Body of pancreas (tissue), 4 donors: ENCODE measurements at places on chromosomes 12 and 14. TPM values are rescaled to one million over a fixed set of nuclear protein-coding genes. Genes with fewer than 3 reads are reported as not detected.

The NYNRIN gene
- total RNA-seq: 7.3 TPM

The CLEC7A gene
- total RNA-seq: 5.7 TPM

DNA sequence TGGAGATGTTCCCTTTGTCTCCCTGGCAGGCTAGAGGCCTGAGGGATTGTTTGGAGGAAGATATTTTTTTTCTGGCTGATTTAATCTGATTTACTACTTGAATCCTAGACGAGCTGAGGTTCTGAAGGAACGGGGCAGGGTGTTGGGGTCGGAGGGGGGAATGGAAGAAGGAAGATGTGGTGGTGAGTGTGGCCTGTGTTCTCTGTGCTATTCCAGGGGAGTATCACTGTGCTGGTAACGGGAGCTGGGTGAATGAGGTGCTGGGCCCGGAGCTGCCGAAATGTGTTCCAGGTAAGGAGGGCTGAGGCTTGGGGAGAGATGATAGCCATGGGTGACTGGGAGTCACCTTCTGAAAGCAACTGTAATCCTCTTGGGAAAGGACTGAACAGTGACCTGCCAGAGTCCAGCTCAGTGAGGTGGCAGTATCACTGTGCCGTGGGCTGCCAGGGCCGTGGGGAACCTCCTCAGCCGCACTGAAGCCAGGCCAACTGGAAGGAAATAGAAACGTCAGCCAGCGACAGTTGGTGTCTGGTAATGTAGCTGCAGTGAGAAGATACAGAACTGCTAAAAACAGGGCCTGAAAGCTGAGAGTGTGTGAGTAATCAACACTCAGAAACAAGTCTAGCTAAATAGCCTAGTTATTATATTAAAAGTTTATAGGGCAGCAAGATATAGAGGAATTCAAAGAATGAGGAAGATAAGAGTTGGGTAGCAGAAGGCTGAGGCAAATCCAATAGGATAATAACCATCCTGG is 7.9 kb downstream of the C1S start:
- no peak for DNase-seq

- DNase-seq: no peak
These were observed 196.0 kb upstream of the EEA1 start for GRCh38 chr12:93125126-93125525.

DNA sequence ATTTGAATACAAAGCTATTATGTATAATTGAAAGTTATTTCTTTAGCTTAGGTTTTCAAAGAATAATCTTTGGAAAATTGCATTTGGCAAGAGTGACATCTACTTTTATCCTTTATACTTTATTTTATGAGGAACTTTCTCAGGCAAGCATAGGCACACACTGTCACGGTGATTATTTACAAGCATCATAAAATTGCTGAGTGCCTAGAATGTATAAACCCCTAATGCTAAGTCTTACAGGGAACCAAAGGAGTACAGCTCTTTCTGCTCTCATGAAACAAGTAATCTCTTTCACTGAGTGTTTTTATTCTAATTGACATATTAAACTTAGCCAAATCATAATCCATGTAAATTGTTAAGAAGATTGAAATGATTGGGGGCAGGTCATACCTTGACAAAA is 154.9 kb downstream of the FSCB start:
- no peak for DNase-seq

The EXOC3L4 gene
- 1.8 TPM for total RNA-seq

GRCh38 chr12:109258607-109259544 is 50.2 kb downstream of the FOXN4 start:
- DNase-seq: no peak

DNA sequence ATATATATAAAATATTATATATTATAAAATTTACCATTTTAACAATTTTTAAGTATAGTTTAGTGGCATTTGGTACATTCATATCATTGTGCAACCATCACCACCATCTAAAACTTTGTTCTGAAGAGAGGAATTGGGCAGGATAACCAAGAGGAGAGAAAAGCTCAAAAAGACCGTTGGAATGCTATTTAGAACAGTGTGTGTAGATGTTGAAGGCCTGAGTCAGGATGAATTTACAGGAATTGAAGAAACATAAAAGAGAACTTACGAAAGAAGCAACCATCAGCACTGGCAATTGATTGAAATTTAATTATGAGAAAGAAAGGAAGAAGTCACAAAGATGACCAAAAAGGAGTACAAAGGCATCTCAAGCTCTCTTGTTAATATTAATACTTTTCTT is 196.9 kb upstream of the PWP1 start:
- no peak for DNase-seq

GRCh38 chr12:91239481-91239880 is 56.9 kb upstream of the DCN start:
- DNase-seq: no peak

The CD163L1 gene
- total RNA-seq: under 0.01 TPM

The TESPA1 gene
- total RNA-seq: not detected

DNA sequence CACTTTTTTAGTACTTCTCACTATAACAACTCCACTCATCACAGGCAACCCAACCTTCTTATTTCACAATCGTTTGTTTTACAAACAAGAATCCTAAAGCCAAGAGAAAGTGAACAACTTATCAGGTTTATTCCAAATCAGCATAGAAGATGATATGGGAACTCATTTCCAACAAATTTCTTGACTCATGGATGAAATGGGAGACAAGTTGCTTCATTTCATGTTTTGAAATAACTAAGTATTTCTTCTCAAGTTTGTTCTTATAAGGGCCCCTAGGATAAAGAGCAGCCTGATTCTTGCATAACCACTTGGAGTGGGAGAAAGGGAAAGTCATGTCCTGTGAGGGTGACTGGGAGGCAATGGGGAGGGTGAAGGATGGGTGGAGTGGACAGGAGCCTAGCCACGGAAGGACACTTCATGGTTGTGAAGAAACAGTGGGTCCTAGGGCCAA is 168.3 kb downstream of the DUSP6 start:
- peak; percentile 20 for DNase-seq

DNA sequence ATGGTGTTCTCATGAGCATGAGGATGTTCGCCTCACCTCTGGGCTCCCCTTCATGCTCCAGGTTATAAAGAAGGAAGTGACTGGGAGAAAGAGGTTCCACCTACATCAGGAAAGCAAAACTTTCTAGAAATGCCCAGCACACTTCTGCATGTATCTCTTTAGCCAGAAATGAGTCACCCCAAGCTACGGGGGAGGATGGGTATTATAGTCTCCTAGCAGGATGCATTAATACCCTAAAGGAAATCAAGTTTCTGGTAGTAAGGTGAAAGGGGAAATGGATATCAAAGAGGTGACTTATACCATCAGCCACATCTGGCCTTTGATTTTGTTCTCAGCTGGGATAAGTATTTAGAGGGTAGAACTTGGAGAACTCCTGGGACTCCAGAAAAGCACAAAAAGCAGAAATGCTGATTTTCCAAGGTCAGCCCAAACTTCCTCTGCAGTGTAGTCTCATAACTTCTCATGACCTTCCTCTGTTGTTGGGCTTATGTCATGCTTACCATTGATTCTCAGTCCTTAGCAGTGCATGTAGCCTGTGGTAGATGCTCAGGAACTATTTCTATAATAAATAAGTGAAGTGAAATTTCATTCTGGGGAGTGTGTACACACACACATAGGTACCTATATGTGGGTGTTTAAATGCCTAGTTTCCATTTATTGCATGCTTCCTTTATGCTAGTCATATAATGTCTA is 209.4 kb upstream of the CRY1 start:
- no peak for DNase-seq

The RNASE3 gene
- not detected for total RNA-seq

DNA sequence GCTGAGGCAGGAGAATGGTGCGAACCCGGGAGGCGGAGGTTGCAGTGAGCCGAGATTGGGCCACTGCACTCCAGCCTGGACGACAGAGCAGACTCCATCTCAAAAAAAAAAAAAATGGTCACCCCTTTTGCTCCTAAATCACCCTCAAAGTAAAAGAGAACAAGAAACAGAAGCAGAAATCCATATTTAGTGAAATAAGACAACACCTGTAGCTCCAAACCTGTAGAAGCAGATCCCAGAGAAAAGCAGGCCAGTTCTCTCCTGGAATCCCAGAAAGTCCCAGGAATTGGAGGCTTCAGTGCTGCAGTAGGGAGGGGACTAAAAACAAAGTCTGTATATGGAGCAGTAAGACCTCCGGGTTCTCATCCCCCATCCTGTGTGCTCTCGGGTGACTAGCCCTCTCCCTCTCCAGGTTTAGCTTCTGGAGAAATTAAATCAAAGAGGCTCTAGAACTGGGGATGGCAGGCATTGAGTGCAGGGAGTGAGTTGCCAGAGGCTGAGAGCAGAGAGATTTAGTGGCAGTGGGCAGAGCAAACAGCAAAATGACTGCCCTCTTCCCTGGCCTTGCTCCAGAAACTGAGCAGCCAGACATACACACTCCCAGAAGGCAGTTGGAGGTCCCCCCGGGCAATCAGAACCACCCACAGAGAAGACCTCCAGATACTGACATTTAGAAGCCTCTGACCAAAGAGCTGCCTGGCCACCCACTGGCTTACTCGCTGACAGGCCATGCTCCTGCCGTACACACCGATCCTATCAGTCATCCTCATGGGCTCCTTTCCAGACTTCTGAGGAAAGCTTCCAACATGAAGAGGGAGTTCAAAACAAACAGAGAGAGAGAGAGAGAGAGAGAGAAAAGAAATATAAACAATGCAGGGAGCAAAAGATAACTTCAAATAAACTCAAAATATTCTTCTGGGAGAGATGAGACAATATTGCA is 6.3 kb upstream of the MLXIP start:
- DNase-seq: peak; percentile 50

DNA sequence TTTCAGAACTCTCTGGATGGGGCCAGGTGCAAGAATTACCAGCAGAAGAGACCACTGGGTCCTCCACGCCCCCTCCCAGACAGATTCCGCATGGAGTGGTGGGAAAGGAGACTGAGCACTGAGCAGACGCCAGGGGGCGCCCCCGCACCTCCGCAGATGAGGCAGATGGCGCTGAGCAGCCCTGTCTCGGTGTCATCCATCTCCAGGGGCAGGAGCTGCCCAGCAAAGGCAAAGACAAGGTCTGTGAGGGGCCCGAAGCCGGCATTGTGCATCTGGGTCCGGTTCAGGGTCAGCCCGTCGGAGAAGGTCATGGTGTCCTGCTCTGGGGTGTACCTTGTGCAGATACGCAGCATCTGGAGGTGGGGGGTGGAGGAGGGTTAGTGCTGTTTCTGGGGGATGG is 6.3 kb upstream of the ITGB7 start:
- peak; percentile 83 for DNase-seq

GRCh38 chr12:103462675-103463074 is 33.1 kb downstream of the C12orf42 start:
- DNase-seq: no peak

- DNase-seq: no peak
These were observed 1317.0 kb downstream of the TMEM121 start for GRCh38 chr14:106843386-106843785.

GRCh38 chr14:76484355-76484754 is 108.4 kb downstream of the ESRRB start:
- DNase-seq: no peak

GRCh38 chr14:21024585-21025370 is at the start of gene NDRG2:
TSS of gene NDRG2 (minus strand) at chr14:21025061. CDS start at chr14:21023315, 1,746 bp downstream.
- DNase-seq: peak; percentile 91

- DNase-seq: peak; percentile 22
These were observed 68.2 kb upstream of the IGF1 start for GRCh38 chr12:102548543-102548942.

GRCh38 chr14:53183611-53184010 is 30.5 kb upstream of the DDHD1 start:
- DNase-seq: no peak

The SRRM4 gene
- total RNA-seq: not detected

The CCDC197 gene
- total RNA-seq: not detected

The KLRK1 gene
- not detected for total RNA-seq

DNA sequence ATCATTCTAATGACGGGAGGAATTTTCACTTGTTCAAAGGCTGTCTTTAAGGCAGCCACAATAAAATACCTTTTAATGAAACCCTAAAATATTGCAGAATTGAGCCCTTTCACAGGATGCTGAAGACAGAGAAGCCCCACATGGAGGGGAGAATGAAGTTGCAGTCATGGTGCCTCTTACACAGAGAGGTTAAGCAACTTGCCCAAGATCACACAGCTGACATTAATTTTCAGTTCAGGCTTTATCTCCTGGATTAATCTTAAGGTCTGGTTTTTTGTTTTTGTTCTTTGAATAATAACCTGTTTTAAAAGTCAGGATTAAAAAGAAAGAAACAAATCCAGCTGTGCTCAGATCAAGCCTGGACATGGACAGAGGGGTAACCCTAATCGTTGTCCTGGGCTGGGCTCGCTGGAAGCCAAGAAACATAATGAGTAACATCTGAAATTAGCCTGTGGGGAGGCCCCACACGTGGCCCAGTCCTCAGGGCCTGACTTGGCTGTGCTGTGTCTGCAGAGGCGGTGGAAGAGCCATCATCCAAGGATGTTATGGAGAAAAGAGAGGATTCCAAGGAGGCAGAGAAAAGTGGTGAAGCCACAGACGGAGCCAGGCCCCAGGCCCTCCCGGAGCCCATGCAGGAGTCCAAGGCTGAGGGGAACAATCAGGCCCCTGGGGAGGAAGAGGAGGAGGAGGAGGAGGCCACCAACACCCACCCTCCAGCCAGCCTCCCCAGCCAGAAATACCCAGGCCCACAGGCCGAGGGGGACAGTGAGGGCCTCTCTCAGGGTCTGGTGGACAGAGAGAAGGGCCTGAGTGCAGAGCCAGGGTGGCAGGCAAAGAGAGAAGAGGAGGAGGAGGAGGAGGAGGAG is 8.0 kb downstream of the CHGA start:
- DNase-seq: no peak

GRCh38 chr14:74568911-74569310 is 43.1 kb downstream of the LTBP2 start:
- peak; percentile 38 for DNase-seq

- DNase-seq: no peak
These were observed 10.8 kb upstream of the PSMA6 start for GRCh38 chr14:35281341-35281740.

The LMNTD1 gene
- total RNA-seq: 1.3 TPM

The SEL1L gene
- 268 TPM for total RNA-seq

DNA sequence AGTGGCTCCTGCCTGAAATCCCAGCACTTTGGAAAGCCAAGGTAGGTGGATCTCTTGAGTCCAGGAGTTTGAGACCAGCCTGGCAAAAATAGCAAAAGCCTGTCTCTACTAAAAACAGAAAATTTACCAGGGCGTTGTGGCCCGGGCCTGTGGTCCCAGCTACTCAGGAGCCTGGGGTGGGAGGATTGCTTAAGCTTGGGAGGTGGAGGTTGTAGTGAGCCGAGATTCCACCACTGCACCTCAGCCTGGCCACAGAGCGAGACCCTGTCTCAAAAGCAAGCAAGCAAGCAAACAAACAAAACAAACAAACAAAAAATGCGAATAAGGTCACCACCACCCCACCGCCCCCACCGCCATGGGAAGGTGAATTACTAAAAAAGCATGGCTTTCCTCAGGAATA is 238.7 kb downstream of the ATXN7L3B start:
- DNase-seq: no peak

GRCh38 chr14:39028620-39029019 is 74.4 kb downstream of the SEC23A start:
- no peak for DNase-seq

- DNase-seq: peak; percentile 77
These were observed at the start of gene SIX4 for GRCh38 chr14:60723907-60724618. TSS of gene SIX4 (minus strand) at chr14:60724351. CDS start at chr14:60724074, 277 bp downstream.

DNA sequence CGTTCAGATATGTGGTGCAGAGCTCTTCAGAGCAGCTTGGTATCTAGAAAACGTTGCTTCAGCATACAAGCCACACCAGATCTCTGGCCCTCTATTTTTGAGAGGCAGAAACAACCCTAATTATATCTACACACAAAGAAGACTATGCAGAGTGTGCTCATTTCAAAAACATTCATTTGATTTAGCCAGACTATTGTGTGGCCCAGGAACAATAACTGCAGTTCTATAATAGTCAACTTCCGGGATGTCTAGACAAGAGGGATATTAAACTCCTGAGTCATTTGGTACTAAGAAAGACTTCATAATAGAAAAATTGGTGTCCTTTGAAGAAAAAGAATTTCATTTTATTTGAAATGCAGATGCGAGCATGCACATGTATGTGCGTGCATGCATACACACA is 153.8 kb downstream of the PELI2 start:
- DNase-seq: no peak
